ENCODE measurements at places on chromosomes 6 and 20.

DNA sequence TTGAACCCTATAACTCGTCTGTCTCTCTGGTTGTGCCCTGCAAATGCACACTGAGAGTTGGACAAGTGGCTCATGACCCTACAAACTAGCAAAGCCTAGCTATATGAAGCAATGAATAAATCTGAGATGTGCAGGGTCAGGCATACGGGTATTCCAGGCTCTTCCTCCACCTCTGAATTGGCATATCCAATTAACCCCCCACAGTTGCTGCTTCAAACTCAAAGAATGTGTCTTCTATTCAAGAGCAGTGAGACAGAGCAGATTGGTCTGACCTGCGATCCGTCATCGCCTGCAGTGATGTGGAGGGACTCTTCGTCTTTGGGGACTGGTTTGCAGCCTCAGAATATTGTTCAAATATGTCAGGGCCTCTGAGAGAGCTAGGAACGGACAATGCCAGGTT lies 59.8 kb downstream of the LAMP5 start:
- no peak for DNase-seq

- no peak for DNase-seq
Observed at GRCh38 chr6:72748759-72749158, 126.9 kb downstream of the KCNQ5 start.

DNA sequence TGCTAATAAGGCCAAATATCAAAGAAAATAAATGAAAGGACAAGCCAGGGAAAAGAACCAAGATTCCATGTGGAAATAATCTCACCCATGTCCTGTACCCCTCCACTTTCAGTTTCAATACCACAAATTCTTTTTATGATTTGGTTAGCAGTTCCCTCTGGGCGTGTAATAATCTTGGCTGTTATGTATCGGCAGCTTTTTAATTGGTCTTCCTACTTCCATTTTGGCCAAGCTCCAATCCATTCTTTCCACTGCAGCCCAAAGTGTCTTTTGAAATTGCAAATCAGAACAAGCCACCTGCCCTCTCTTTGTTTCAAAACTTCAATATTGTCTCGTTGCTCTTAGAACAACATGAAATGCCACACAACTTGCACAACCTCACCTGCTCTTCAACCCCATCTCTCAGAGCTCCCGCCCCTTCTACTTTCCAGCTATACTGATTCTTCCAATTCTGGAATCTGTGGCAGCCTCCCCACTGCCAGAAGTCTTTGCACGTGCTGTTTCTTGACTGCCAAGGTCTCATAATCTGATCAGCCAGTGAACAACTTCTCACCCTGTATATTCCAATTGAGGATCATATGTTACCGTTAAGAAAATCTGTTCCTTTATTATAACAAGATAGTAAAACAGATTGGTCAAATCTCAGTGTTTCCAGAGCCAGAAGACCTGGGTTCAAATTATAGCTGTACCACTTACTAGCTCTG lies 354.5 kb downstream of the CBLN4 start:
- no peak for DNase-seq

DNA sequence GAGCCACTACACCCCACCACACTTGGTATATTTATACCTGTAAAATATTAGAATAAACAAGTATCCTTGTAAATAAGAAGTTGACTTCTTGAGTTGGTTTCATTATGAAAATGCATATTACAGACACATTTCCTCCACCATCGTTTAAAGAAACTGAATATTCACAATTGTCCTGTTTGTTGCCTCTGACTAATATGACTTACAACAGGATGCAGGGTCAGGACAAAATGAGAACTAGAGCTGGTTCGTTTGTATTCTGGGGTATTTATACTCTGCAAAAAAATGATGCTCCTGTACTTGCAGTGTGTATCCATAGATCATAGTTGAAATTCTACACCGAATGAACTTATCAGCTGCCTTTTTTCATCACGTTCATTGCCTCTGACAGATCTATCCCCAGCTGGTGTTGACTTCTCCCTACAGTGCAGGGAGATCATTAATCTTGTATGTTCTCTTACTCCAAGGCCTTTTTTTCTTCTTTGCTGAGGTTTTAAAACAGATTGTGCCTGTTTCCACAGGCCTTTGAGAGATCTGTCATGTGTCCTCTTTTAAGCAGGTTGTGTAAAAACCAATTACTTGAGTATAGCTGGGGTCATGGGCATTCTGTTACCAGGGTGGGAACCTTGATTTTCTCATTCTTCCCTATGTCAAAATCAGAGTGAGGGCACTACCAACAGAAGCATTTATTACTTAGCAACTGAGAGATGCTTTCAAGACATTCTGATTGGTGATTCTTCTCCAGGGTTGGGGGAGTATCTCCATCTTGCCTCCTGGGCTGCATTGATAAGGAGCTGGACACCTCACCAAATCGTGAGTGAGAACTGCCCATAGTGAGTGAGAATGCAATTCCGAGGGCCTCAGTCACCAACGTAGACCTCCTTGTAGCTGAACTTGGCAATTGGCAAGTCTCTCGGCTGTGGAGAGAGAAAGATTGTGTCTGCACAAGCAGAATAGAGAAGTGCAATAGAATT lies 78.8 kb upstream of the CD83 start:
- DNase-seq: no peak

GRCh38 chr6:19664050-19664449 lies 173.1 kb upstream of the ID4 start:
- no peak for DNase-seq

DNA sequence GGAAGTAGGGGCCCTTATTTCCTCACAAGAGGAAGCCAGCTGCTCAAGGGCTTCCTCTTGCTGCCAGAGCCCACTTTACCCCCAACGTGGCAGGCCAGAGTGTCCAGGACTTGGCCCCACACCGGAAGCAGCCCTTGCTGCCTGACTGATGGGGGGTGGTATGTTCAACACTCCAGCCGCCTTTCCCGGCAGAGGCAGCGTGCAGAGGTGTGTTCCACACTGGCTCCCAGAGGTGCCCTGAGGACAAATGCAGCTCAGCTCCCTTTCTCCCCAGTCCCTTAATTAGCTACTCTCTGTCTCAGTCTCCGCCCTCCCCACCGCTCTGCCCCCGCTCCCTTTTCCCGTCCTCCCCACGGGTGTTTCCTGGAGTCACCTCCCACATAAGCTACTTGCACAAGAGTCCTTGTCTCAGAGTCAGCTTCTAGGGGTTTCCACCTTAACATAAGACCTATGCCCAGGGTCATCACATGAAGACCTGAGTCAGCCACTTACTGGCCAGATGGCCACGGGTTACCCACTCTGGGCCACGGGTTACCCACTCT lies 61.7 kb upstream of the SHLD1 start:
- DNase-seq: no peak

- DNase-seq: no peak
Observed at GRCh38 chr6:122388945-122389344, 10.5 kb upstream of the HSF2 start.

Measured in C1 segment of cervical spinal cord (tissue), 14 donors.